CD4-positive, alpha-beta T cell treated with Interferon gamma for 1 hour (primary cell): ENCODE measurements at places on chromosomes 13 and 19.

DNA sequence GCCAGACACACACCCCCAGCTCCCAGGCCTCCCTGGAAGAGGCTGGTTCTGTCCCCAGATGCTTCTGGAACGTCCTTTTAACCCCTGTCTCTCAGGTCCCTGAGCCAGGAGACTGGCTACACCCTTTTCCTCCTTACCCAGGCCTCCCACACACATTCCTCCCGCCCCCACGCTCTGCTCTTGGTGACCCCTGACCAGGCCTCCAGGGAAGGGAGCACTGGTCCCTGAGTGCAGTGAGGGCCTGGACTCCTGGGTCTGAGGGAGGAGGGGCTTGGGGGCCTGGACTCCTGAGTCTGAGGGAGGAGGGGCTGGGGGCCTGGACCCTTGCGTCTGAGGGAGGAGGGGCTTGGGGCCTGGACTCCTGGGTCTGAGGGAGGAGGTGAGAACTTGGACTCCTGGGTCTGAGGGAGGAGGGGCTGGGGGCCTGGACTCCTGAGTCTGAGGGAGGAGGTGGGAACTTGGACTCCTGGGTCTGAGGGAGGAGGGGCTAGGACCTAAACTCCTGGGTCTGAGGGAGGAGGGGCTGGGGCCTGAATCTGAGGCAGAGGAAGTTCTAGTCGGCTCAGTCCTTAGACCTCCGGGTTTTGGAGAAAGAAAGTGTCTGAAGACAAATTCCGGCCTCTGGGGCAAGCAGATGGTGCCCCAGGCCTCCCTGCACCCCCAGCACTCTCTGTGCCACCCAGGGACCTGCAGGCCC, 527 bp downstream of the KLK6 start:
- no peak for DNase-seq

- no peak for DNase-seq
These were observed 244.2 kb upstream of the ZNF507 start for GRCh38 chr19:32101206-32101605.

GRCh38 chr13:75785130-75785529, 149.0 kb downstream of the LMO7 start:
- DNase-seq = no peak

GRCh38 chr19:18879579-18880373, 16.2 kb downstream of the CERS1 start:
- peak; percentile 28 for DNase-seq

DNA sequence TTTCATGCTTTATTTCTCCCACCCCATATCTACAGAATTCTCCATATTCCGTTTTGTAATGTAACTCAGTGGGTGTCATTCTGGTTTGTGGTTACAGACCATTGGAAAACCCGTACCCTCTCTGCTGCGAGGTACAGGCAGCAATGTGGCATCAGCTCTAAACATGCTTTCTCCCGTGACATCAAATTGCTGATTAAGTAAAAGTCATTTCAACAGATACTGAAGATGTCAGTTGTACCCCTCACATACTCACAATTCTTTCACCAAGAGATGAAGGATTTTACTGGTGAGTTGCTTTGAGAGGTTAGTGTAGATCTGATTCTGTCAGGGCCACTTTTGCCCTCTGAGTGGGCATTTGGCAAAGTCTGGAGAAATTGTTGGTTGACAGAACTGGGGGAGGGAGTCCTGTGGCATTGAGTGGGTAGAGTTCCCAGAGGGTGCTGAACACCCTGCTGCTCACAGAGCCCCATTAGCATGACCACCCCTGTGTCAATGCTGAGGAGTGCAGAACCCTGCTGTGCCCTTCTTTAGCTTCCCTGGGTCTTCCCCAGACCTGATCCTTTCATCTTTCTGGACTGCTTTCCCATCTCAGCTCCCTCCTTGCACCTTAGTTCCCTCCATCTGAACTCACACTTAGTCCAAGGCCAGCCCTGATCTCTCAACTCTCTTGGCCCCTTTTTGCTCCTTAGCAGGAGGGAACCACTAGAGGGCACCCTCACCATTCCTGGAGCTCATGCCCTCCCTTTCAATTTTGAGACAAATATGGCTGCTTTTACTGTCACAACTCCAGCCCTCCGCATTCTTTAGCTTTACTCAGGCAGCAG, 39.9 kb upstream of the CEACAM8 start:
- DNase-seq = no peak
